ENCODE measurements at places on chromosomes 16 and 17. TPM values are rescaled to one million over a fixed set of nuclear protein-coding genes. Genes with fewer than 3 reads are reported as not detected.

DNA sequence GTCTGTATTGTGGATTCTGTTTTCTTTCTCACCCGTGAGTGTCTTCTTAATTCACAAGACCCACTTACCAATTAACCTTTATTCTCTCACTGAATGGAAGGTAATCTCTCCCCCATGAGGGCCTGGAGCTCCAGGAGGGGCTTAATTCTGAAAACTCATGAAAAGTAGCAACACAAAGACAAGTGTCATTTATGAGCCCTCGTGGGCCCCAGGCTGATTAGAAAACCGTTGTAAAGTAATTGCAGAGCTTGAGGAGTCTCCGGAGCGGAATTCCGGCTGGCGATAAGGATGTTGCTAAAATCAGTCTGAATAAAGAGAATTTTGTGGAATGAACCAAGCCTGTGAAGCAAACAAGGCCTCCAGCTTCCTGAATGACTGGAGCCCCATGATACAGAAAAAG lies 301.5 kb downstream of the HAPSTR1 start:
- no peak overlapping the region for H3K4me3 ChIP-seq
- no peaks in the 10 kb centered on the region for H3K36me3 ChIP-seq
- no peak for DNase-seq

DNA sequence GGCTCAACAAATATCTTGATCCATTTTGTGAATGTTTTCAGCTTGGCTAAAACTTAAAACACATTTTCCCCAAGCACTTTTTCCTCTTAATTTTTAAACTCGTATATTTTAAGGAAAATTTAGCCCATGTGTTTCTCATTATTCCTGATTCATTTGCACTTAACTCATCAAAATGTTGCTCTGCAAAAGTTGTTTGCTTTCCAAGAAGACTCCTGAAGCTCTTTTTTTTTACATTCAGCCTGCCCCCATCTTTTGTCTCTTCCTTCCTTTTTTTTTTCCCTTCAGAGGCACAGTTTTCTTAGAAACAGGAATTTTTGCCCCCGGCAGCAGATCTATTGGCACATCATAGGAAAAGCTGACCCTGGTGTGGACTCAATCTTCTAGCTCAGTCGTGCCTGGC lies 155.0 kb upstream of the SALL1 start:
- H3K4me1 ChIP-seq = no peaks in the 10 kb centered on the region
- no peak overlapping the region for H3K4me3 ChIP-seq
- no peak overlapping the region for H3K27ac ChIP-seq
- H3K36me3 ChIP-seq = no peaks in the 10 kb centered on the region
- H3K27me3 ChIP-seq = no peaks in the 10 kb centered on the region

GRCh38 chr17:57970710-57971109 lies 15.5 kb upstream of the CUEDC1 start:
- H3K27ac ChIP-seq = no peak overlapping the region
- no peak overlapping the region for H3K4me3 ChIP-seq
- no peaks in the 10 kb centered on the region for H3K4me1 ChIP-seq
- H3K27me3 ChIP-seq = no peaks in the 10 kb centered on the region
- DNase-seq = no peak

DNA sequence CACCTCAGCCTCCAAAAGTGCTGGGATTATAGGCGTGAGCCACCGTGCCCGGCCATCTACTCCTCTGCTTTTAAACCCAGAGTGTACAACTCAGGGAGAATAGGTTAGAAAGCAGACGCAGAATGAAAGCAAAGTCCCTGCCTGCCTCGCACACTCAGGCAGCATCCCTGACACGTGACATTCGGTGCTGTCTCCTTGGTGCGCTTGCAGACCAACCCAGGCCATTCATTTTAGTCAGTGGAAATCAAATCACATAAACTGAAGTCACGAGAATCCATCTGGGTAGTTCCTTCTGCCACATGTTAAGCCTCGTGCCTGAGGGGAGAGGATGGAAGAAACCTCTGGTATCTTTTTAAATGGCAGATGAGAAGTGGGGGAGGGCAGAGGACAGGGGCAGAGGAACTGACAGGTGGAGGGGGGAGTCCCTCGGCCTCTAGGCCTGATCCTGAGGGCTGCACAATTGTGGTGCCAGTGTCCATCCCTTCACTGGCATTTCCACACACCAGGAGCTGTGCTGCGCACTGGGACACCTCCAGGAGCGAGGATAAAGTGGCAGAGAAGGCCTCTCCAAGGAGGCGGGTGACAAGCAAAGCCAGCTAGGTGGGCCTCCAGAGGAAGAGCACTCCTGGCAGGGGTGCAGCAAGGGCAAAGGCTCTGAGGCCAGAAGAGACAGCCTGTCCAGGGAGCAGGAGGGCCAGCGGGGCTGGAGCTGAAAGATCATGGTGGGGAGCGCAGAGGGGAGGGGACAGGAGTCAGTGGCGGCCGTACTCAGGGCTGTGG lies 196.3 kb downstream of the KATNIP start:
- no peak for DNase-seq
- H3K36me3 ChIP-seq = no peaks in the 10 kb centered on the region
- no peaks in the 10 kb centered on the region for H3K4me1 ChIP-seq
- H3K27me3 ChIP-seq = no peaks in the 10 kb centered on the region

The ITGAX gene
- 78.8 TPM for polyA plus RNA-seq

The EMP2 gene
- polyA plus RNA-seq = 0.06 TPM

The GPR179 gene
- 0.01 TPM for polyA plus RNA-seq
